ENCODE measurements at places on chromosomes 7 and 10.

GRCh38 chr7:71386152-71386785 is 254.3 kb downstream of the GALNT17 start:
- DNase-seq, result no peak

DNA sequence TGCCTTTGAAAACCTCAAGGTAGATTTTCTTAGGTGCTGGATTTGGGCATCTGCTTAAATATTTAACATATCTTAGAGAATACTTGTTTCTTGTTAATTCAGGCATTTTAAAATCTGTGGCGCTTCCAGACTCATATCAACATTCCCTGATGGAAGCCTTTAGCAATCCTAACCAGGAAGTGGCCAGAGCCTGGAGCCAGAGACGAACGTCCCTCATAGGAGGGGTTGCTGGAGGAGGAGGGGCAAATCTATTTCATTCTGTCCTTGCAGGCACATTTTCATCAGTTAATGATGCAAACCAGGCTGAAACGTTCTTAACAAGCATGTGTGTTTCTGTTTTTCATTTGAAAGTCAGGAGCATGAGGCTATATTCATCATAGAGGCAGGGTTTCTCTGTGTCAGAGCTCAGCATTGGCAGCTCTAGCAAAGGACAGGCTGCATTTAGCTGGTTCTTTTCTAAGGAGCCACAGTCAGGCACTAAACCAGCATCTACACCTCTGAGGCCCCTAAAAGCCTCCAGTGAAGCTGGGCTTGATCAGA is 17.8 kb upstream of the IFIT2 start:
- no peak for DNase-seq

DNA sequence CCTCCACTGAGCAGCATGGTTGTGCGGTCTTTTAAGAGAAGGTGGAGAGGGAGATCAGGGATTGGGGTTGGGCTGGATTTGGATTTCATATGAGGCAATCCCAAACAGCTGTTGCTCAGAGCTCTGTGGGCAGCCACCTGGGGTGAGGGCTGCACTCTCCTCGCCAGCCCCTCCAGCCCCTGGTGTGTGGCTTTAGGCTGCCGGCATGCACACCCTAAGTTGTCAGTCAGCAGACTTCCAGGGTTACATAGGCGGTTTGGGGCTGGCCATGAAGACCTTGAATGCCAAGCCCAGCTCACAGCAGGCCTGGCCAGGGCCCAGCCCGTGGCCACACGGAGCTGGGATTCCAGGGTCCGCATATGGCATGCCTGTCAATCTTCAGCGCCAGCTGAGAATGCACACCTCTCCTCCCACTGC is 54.8 kb downstream of the ZMIZ1 start:
- no peak for DNase-seq

GRCh38 chr7:132349075-132349474 is 227.2 kb downstream of the PLXNA4 start:
- no peak for DNase-seq

GRCh38 chr10:28444031-28444430 is 88.9 kb upstream of the WAC start:
- no peak for DNase-seq

All from germinal center (tissue), 1 donor.